ENCODE measurements at places on chromosomes 1 and 21. TPM values are rescaled to one million over a fixed set of nuclear protein-coding genes. Genes with fewer than 3 reads are reported as not detected.
A peak's percentile ranks its signal among the peaks of the same experiment; 100 is the strongest.

The F13B gene
- not detected for polyA plus RNA-seq

The HOOK1 gene
- polyA plus RNA-seq = not detected

- DNase-seq = no peak
Observed at GRCh38 chr1:85349224-85349623, 72.8 kb upstream of the BCL10 start.

GRCh38 chr1:20551945-20552727 lies at the start of gene FAM43B:
FAM43B (plus strand) TSS chr1:20552573; CDS start chr1:20552974, 401 bp downstream.
- DNase-seq = no peak

- no peak for DNase-seq
Observed at GRCh38 chr1:178188306-178188705, 94.4 kb downstream of the RASAL2 start.

DNA sequence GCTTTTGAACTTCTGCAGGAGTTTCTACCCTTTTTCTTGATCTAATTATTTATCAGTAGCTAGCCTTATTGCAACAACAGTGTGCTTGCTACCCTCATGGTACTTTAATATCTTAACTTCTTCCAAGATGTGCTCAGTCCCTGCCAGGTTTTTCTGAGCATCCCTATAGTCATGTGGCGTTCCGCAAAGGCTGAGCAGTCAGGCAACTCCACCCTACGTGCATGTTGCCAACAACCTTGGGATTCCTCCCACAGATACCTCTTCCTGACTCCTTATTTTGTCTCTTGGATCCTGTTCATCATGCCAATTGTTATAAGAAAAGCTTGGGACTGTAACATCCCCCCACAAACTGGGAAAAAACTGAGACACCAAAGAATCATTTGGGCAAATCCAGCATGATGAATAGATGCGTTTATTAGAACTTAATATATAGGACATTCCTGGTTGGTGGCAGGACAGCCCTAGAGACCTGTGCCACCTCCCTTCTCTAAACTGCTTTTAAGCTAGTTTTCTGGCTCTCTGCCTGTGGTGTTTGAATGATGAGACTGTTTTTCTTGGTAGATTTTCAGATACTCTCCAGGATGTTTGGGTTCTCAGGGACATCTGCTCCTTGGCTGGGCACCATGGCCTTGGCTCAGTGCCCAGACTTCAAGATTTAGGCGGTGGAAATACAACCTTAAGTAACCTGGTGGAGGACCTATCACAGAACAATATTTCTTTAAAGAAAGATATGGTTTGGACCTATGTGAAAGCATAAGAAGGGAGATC lies 27.1 kb upstream of the KCTD3 start:
- DNase-seq = no peak

- DNase-seq = no peak
Observed at GRCh38 chr1:176546825-176547224, 83.8 kb downstream of the PAPPA2 start.

The LCE1A gene
- polyA plus RNA-seq = not detected

DNA sequence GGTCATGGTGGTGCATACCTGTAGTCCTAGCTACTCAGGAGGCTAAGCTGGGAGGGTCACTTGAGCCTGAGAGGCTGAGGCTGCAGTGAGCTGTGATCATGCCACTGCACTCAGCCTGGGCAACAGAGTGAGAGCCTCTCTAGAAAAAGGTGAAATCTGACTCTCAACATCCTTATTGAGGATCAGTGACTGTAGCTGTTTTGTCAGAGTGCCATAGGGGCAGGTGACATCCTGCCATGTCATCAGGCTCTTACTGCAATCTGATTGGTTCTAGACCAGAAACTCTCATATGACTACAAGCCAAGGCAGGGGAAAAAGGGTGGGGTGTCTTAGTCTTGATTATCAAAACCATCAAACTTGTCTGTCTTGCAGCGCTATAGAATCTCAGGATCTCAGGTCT lies 62.8 kb upstream of the NGF start:
- DNase-seq = no peak

The EDEM3 gene
- 20.5 TPM for polyA plus RNA-seq

The NLRP3 gene
- polyA plus RNA-seq = not detected

- DNase-seq = peak; percentile 21
Observed at GRCh38 chr1:21520899-21521716, 11.9 kb downstream of the ALPL start.

- DNase-seq = no peak
Observed at GRCh38 chr1:79285667-79286066, 279.1 kb upstream of the ADGRL4 start.

- DNase-seq = no peak
Observed at GRCh38 chr1:32007591-32007940, 6.1 kb upstream of the KHDRBS1 start.

The ARHGEF16 gene
- polyA plus RNA-seq = 0.04 TPM

The RUNX3 gene
- 0.54 TPM for polyA plus RNA-seq

The EPHB2 gene
- 4.9 TPM for polyA plus RNA-seq

DNA sequence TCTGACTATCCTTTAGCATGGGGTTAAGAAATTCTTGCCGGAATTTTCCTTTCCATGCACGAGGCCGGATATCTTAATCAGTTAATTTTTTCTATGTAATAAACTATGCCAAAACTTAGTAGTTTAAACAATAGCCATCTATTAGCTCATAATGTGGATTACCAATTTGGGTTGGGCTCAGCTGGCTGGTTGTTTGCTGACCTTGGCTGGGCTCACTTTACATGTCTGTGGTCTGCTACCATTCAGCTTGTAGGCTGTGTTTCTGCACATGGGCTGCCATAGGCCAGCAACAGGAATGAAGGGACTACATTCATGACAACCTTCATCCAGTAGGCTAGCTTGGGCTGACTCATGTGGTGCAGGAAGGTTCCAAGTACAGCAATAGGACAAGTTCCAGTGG lies 56.0 kb upstream of the NTPCR start:
- DNase-seq = no peak

The FMO1 gene
- polyA plus RNA-seq = 2.0 TPM

DNA sequence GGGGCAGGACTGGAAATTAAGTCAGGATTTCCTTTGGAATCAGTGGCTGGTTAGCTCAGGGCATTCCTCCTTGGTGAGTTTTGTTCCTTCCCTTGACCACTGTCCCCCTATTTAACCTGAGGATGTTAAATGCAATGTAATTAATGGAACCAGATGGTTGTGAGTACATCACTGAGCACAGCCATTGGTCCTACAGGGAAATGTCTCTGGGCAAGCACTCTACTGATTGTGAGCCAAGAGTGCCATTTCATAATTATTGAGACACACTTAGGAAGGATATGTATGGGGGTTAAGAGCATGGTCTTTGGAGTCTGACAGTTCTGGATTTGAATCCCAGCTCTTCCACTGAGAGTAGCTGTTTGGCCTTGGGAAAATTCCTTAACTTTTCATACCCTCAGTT lies 74.4 kb downstream of the SPAG17 start:
- no peak for DNase-seq

The NCAM2 gene
- polyA plus RNA-seq = 0.83 TPM

- no peak for DNase-seq
Observed at GRCh38 chr21:45891388-45892155, 90.0 kb upstream of the COL6A1 start.

The PDC gene
- not detected for polyA plus RNA-seq

DNA sequence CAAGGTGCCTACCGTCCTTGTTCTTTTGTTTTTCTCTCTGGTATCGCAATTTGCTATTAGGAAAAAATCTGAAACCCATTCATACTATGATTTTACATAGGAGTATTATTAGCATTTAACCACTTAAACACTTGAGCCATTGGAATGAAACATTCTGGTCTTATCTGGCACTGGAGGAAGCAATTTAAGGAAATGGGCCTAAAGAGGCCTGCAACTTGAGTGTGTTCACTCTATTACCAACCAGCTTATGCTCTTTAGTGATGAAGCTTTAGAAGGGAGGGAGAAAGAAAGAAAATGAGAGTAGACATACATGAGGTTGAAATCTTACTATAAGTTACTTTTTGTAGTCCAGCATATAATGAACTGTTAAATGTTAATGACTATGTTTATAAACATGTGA lies 5.7 kb downstream of the GJA5 start:
- no peak for DNase-seq

The ADCY10 gene
- polyA plus RNA-seq = 0.02 TPM

The RNF223 gene
- polyA plus RNA-seq = not detected

- no peak for DNase-seq
Observed at GRCh38 chr1:53367503-53368313, 39.8 kb upstream of the LRP8 start.

The OR2L13 gene
- not detected for polyA plus RNA-seq

DNA sequence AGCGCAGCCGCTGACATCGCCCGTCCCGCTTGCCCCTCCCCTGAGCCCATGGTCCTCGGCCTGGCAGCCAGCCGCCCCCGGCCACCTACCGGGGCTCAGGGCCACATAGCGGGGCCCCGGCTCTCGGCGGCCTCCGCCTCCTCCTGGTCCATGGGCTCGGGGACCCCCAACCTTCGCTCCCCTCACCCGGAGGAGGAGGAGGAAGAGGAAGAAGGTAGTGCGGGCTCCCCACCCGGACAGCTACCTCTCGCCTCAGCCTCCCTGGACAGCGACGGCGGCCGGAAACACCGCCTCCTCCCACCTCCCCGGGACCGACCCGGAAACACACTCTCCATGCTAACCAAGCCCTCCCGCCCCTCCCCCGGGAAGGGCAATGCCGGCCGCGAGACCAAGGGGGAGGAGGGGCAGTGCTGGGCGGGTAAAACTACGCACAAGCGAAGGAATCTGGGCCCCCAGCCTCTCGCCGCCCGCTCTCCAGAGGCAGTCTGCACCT lies at the start of gene KIAA0319L:
KIAA0319L (minus strand) TSS at position 286 of the 493 bp plus-strand sequence. CDS start 2,912 bp downstream, outside the sequence.
- DNase-seq = no peak

The ATAD3C gene
- polyA plus RNA-seq = 0.20 TPM

The PPP2R5A gene
- polyA plus RNA-seq = 10.2 TPM

The PLA2G2A gene
- polyA plus RNA-seq = not detected

The CXADR gene
- polyA plus RNA-seq = 0.01 TPM

The PDZK1IP1 gene
- not detected for polyA plus RNA-seq

- no peak for DNase-seq
Observed at GRCh38 chr21:38769191-38769780, 36.4 kb upstream of the ETS2 start.

The KRTAP10-1 gene
- polyA plus RNA-seq = not detected

DNA sequence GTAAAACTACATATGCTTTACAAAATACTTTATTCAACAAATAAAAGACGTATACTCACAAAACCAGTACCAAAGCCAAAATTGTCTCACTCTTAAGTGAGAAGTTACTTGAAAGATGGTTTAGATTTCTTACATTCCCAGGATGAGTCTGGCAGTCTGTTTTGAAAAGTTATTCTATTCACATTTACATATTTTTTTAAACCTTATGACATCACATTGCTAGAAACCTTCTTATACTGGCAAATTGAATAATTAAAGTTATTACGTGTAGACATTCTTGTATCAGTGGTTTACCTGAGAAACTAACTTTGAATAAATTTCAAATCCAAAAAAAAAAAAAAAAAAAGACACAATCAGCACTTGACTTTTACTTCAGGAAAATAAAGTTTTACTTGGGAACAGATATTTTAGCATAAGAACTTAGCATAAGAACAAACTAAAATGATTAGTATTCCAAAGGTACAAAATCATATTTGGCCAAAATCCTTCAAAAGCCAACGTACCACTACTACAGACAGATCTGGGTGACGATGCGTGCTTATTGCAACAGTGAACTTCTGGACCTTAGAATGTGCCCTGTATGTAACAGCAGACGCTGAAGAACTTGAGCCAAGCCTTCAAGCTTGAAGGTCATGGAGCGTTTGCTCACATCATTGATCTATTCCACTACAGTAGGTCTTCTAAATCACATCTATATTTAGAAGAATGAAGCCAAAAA lies 2.5 kb downstream of the CDC42BPA start:
- peak; percentile 16 for DNase-seq

The KCNJ15 gene
- 0.18 TPM for polyA plus RNA-seq

The PRKAA2 gene
- 0.70 TPM for polyA plus RNA-seq

Data from BJ (cell line).